ENCODE measurements at places on chromosomes 5 and 9.
A peak's percentile ranks its signal among the peaks of the same experiment; 100 is the strongest.

GRCh38 chr9:84947412-84947972, 278.0 kb downstream of the NTRK2 start:
- no peak for DNase-seq

- no peak for DNase-seq
Observed at GRCh38 chr9:13446286-13446937, 166.9 kb upstream of the MPDZ start.

DNA sequence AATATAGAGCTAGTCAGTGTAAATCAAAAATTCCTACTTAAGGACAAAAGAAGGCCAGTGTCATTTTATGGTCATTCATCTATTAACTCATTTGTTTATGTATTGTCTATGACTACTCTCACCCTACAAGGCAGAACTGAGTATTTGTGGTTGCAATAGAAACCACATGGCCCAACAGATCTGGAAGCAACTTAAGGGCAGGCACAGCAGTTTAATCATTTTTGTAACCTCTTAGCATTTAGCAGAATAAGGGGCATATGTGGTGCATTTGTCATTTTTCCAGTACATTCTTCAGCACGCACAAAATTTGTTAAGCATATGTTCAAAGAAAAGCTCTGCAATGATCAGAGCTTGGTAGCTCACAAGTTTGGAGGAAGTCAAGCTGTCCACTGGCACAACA, 1.1 kb downstream of the FKBP15 start:
- DNase-seq: peak; percentile 48

DNA sequence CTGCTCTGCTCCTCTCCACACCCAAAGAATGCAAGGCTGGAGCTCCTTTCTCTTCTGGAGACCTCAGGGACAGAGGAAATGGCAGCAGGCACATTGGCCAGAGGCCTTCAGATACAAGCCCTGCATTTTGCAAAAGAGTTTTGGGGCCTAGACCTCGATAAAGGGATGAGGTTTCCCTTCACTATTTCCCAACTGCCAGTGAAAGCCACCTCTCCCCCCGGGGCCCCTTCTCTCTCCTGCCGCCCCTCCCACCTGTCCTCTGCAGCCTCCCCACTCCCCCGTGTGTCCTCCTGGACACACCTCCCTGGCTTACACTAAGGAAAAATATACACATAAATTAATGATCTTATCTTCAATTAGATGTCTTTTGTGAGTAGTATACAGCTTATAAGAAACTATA, 21.3 kb upstream of the LMNB1 start:
- no peak for DNase-seq

DNA sequence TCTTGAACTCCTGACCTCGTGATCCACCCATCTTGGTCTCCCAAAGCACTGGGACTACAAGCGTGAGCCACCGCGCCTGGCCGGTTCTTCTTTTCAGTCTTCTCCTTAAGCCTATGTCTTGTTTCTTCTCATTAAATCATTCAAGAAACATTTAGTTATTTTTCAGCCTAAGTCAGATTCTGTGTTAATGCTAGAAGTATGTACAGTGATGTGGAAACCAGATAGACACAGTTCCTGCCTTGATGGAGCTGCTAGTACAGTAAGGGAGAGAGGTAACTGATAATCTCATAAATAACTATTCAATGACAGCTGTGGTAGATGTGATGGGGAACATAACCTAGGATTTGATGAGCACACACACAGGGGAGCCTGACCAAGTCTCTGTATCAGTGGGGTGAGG, 46.3 kb upstream of the NR3C1 start:
- no peak for DNase-seq

DNA sequence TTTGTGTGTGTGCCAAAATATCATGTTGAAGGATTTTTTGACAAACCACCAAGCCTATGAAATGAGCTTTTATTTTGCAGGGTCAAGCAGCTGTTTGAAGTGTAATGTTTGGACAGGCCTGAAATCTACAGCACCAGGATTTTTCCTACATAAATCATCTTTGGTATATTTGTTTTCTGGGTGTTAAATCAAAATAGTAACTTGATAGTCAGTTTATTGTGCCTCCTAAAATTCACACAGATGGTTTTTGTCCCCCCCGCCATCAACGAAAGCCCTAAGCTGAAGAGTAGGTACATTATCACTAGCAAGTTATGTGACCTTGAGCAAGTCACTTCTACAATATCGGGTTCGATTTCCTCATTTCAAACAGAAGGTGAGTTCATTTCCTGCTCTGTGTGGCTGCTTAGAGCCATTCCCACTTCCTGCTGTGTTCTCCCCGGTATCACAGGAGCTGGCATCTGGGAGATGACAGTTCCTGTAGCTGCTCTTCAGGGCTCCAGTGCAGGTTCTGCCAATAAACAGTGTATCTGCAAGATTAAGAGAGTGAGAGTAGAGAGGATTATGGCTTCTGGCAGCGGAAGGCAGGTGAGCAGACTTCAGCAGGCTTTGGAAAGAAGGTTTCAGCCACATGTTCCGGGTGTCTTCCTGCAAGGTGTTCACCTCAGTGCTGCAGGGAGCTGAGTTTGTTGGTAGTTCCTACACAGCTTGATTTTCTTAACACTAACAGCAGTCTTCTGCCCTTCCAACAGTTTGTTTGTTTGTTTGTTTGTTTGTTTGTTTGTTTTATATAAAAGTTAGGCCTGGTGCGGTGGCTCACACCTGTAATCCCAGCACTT, 48.4 kb upstream of the GNE start:
- DNase-seq: no peak

GRCh38 chr5:135160036-135160675, 126.1 kb upstream of the PITX1 start:
- no peak for DNase-seq

DNA sequence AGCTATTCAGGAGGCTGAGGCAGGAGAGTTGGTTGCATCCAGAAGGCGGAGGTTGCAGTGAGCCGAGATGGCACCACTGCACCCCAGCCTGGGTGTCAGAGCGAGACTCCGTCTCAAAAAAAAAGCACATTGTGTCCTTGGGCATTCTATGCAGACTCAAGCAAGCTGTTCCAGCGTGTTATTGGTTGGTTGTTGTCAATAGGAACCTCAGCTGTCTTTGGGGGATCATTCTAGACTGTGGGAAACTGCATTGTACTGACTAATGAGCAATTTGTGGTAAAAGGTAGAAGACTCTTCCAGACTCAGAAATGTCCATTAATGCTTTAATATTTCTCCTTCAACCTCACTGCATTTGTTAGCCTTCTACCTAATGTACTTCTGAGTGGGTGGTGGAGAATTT, 379.5 kb upstream of the GRAMD2B start:
- DNase-seq: no peak

DNA sequence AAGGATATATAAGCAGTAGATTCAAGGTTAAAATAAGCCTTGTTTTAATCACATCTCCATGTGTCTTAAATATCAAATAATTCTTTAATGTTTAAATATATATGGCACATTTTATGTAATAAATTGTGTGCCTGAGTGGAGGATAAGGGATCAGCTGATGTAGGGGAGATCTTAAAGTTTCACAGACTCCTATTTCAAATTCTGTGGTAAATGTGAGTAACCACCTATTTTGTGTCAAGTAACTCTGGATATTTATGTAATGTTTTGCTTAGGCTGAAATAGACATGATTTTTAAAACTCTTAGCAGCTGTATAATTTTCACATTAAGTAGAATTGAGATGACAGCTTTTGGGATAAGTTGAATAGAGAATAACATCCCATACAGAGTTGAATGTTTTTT, 41.3 kb upstream of the ITGA2 start:
- DNase-seq: no peak

DNA sequence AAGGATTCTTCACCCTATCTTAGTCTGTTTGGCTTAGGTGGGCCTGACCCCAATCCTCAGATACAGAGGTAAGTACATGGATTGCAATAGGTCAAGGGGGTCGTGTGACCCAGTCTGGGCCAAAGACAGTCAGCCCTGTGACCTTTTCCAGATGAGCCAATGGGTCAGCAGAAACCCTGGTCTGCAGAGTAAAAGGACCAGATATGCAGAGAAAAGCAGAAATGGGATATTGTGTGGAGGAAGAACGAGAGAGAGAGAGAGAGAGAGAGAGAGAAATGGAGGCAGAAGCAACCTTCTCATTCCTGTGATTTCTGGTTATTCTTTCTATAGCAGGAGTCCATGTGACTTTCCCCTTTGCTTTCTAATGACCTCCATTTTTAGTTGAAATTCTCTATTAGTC, 40.4 kb upstream of the CRB2 start:
- no peak for DNase-seq

GRCh38 chr5:78638423-78638822, 10.1 kb downstream of the LHFPL2 start:
- no peak for DNase-seq

DNA sequence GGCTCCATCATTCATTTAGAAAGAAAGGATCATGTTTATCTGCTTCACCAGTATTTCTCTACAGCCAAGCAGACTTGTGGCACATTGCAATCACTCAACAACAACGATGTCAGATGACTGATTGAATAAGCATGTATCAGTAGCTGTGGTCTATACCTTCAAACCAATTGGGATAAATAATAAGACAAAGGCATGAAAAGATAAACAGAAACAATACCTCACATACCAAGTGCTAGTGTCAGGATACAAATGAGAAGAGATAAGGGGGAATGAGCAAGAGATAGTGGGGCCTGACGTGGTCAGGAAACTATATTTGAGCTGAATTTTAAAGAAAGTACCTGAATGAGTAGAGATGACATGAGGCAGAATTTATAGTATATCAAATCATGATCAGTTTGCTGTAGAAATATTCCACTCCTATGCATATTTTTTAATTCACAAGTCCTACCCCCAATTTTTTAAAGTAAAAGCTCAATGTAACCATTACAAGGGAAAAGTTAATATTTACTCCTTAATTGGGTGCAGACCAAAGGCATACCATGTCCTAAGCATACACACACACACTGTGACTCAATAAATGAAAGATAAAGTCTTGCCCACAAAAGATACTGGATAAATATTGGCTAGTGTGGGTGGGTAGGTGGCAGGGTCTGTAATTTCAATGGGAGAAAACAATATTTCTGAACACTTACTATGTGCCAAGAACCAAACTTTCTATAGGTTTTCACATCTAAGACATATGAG, 284.5 kb downstream of the SPOCK1 start:
- no peak for DNase-seq

DNA sequence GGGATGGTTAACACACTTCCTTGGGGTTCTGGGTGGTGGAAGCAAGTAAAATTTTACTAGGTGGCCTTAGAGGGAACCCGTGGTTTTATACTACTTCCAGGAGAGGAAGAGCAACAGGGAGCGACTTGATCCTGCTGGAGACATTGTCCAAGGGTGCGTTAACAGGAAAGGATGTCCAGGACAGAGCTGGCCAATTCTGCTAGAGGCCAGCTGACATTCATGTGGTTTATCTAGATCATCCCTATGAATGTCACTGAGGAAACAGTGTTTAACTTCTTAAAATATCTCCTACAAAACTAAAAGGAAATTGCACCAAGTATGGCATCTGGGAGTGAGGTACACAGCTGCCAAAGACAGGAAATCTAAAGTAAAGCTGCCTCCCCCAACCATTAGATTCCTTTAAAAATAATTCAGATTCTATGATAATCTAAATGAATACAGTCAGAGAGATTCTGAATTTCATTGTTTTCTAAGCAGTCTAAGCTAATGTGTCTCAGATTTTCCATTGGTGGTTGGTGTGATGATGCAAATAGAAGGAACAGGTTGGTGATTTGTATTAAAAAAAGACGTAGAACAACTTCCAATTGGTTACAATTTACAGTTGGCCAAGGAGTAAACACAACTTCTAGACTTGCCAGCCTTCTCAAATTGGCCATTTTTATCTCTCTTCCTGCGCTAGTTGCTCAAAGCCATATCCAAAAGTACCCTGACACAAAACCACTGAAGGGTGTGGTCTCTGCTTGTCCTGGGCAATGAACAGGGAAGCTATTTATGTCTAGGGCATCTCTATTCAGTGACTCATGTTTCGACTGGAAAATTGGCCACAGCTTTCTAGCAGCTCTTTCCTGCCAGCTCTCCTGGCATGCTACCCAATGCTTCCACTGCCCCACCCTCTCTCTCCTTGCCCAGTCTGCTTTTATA, 574.7 kb upstream of the MEF2C start:
- DNase-seq: no peak

DNA sequence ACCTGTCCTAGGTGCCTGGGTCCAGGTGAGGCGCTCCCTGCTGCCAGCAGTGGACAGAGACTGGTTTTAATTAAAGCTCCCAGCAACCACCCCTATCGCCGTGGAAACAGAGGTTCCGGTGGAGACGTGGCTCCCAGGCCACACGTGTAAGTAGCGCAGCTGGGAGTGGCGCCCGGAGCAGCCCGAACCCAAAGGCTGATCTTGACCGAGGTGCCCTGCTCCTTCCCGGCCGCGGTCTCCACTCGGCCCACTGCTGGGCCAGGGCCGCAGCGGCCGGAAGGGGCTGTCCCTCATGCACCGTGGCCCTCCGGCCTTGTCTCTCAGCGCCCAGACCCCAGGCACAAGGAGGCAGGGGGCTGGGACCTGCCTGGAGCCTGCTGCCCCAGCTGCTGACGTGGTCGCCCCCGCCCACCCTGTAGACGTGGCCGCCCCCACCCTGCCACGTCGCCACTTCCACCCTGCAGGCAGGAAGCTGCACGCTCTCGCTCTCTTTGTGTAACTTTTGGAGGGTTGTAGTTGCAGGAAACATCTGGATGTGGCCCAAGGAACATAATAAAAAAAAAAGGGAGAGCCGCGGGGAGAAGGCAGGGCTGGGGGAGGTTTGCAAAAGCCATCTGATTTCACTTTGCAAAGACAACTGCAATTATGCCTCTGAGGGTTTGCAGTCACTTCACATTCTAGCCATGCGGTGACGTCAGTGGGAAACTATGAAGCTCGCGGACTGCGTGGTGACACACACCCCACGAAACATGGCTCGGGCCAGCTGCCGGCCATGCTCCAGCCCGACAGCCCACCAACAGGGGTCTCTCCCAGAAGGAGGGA, 129.9 kb downstream of the RXRA start:
- peak; percentile 84 for DNase-seq

DNA sequence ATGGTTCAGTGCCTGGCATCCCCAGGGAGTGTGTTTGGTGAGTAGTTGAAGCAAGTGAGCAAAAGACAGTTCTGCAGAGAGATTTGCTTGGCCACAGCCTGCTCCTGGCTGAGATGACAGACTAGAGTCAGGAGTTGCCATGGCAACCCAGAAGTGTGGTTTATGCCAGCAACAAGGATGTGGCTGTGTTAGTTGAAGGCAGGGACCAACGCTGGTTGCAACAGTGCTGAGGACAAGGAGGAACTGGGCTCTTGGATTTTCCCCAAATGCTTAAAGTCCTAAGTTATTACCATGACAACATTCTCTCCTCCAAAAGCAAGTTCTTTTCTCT, 2.7 kb downstream of the NXNL2 start:
- DNase-seq: peak; percentile 38

GRCh38 chr5:154174091-154174490, 16.4 kb upstream of the GALNT10 start:
- DNase-seq: no peak

- no peak for DNase-seq
Observed at GRCh38 chr5:134877159-134877558, 3.0 kb downstream of the TXNDC15 start.

- DNase-seq: no peak
Observed at GRCh38 chr9:127204771-127205470, 59.7 kb upstream of the GARNL3 start.

GRCh38 chr9:93111001-93111370, 15.0 kb downstream of the CARD19 start:
- DNase-seq: no peak
